ENCODE measurements at places on chromosomes 11 and 22.
A peak's percentile ranks its signal among the peaks of the same experiment; 100 is the strongest.

DNA sequence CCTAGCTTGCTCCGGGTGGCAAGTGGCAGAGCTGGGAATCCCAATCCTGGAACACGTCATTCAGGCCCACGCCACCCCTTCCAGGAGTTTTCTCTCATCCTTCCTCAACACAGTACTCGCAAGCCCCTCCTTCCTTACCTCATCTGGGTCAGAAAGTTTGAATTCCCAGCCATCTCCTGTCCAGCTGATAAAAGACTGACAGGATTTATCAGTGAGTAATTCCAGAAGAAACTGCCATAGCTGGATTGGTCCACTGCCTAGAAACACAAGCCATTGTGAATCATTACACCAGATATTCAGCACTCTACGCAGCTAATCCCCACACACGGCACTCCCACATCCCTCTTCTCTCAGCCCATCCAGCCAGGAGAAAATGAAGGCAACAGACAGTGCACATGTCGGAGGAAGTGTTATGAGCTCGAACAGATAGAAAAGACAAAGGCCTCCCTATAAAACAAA, 124.0 kb downstream of the ETS1 start:
- no peak for ATAC-seq

DNA sequence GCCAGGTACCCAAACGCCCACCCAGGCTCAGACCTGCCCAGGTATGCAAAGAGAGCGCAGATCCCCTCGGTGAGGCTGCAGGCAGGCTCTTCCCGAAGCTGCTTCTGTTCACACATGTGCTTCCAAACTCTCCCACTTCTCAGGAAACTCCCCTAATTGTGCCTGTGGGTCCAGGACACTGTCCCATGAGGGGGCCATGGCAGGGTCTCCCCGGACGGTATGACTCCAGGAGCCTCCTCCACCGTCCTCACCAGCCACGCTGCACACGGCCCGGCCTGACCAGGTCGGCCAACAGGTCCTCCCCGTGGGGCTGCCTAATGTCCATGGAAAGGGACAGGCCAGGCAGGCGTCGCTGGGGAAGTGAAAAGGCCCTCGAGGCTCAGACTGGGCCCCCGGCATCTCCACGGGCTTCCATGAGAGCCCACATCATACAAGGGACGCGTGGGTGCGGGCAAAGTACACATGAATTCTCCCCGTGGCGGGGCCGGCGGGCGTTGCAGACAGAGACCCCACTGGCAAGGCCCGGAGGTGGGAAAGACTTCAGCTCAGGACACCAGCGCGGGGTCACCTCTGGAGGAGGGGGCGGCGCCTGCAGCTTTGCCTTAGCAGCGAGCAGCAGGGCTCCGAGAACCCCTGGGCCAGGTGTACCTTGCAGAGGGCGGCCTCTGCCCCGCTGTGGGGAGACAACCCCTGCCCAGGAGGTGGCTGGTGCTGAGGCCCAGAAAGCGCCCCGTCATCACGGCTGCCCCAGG, 526.1 kb downstream of the BRD1 start:
- no peak for ATAC-seq

GRCh38 chr11:68398995-68399851, 61.3 kb upstream of the PPP6R3 start:
- peak; percentile 65 for ATAC-seq

DNA sequence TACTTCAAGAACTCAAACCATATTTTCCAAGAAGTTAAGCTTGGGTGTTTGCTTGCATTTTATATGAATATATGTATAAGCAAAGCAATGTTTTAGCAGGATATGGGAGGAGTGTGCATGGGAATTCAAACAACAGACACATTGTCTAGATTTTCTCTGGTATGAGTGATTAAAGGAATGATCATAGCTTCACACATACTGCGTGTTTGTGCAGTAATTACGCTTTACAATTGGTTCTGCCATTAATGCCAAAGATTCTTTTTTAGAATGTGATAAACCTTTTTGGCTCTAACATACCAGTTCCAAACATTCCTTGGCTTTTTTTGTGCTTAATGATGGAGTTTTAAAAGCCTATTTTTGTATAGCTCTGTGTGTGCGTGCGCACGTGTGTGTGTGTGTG, 54.0 kb downstream of the CCDC34 start:
- ATAC-seq = no peak

DNA sequence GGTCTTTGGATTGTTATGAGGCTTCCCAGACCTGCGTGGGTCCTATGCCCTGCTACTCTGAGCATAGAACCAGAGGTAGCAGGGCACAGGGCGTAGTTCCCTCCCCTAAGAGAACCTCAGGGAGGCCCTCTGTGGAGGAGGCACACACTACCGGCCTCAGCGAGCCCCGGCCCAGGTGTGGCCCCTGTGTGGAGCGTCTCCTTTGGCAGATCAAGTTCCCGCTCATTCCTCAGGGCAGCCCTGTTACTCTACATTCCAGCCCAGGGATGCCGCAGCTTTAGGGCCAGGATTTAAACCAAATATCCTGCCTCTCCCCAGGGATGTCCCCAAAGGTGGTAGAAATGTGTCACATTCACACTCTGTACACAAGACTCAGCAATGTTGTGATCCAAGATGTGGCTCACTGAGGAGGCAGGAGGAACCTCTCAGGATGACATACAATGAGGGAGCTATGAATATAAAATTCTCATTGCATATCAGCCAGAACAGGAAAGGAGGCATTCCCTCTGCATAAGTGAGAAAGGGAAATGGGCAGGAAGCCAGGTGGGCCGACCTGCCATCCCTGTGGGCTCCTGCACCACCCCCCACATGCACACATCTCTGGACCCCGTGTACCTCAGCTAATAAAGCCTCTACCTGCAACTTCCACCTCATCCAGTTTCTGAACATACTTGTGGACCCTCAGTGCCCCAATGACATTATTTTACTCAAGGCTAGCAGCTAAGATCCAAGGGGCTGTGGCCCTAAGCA, 131.9 kb upstream of the TEAD1 start:
- ATAC-seq = no peak

DNA sequence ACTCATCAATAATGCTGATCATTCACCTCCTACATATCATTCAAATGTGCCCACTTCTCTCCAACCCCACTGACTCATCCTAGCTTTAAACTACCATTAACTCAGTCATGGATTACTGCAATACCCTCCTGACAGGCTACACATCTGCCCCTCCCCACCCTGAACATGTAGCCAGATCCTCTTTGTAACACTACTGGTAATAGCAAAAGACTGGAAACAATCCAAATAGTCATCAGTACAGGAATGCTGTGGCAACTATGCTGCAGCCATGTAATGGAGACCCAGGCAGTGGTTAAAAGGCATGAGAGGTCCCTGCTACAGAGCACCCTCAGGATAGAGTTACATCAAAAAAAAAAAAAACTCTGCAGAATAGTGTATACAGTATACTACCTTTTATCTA, 16.6 kb downstream of the SLC43A3 start:
- peak; percentile 18 for ATAC-seq

- ATAC-seq = no peak
Observed at GRCh38 chr11:46357483-46357936, 10.2 kb downstream of the DGKZ start.

GRCh38 chr11:63551889-63552266, 11.3 kb downstream of the PLAAT2 start:
- no peak for ATAC-seq

- ATAC-seq = no peak
Observed at GRCh38 chr22:30910358-30910757, 58.2 kb downstream of the MORC2 start.

- ATAC-seq = no peak
Observed at GRCh38 chr11:75301131-75301530, 50.3 kb downstream of the ARRB1 start.

DNA sequence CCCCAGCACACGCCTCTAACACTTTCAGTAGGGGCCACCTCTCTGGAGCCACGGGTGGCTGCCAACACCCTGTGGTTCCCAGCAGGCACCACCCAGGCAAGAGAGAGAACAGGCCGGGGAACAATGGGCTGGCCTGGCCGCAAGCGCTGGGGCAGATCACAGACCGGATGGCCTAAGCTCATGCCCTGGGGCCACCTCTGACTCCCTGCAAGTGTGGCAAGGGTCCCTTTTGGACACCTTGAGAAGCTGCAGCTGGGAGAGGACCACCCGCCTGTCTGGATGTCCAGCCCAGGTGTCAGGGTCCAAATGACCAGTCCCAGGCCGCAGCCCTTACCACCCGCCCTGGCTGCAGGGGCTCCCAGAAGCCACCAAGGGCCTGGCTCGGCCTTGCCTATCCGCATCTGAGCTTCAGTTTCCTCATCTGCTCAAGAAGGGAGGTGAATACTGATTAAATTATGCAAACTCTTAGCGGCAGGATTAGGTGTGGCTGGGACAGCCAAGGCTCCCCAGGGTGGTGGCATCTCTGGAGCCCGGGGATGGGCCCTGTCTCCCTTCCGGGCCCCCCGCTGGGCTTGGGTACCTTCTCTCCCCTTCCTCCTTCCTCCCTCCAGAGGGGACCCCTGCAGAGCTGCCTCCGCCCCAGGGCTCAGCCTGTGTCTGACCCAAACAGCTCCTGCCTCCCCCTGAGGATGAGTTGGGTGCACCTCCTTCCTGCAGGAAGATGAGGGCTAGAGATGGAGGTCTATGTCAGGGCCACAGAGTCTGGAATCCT, 785 bp upstream of the SUSD2 start:
- ATAC-seq = no peak

DNA sequence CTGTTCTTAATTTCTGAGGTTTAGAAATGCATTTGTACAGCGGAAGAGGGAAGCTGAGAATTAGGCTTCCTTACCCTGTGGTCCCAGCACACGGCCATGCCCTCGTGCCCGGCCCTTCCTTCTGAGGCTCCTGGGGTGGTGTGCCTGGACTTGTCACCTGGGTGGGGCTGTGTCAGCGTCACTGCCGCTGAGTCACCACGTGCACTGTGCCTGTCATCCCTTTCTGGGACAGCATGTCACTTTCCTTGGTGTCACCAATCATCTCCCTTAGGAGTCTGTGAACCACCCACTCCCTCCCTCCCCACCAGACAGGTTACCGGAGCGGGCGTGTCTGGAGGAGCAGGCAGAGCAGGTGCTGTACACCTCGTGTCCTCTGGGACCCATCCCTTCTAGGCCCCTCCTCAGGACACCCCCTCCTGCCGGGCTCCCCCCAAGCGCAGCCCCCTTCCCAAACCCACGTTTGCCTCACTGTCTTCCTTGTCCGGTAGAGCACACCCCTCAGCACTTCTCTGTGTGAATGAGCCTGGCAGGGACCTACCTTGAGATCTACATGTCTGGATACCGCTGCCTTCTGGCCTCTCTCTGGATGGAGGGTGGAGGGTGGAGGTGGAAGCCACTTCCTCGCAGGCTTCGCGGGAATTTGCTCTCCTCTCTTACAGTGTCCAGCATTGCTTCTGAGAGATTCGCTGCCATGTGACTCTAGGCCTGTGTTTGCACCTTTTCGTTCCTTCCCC, 367.6 kb downstream of the TBC1D22A start:
- ATAC-seq = no peak

GRCh38 chr11:763073-763463, 14.2 kb downstream of the GATD1 start:
- no peak for ATAC-seq

- no peak for ATAC-seq
Observed at GRCh38 chr22:43706571-43707328, 105.4 kb downstream of the EFCAB6 start.

DNA sequence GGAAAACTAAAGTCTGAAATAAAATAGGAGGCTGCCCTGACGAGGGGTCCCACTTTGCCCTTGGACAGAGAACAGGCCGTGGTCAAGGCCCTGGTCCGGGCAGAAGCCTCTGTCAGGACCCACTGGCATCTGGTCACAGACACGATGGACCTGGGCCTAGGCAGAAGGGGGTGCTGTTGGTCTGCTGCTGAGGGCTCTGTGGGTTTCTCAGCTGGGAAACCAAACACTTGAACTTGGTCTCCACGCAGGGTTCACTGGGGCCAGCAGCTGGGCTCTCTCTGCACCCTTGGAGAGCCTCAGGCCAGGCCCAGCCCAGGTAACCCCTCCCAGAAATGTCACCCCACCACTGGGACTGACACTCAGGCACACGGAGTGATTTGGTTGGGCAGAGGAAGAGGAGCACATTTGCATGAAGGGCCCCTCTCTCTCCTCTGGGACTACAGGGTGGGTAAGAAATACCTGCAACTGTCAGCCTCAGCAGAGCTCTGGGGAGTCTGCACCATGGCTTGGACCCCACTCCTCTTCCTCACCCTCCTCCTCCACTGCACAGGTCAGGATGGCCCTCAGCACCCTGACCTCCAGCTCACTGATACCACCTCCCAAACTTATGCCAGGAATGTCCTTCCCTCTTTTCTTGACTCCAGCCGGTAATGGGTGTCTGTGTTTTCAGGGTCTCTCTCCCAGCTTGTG, 48.1 kb upstream of the TOP3B start:
- peak; percentile 31 for ATAC-seq

- peak; percentile 100 for ATAC-seq
Observed at GRCh38 chr11:130916238-130916855, at the start of gene SNX19. SNX19 (minus strand) TSS chr11:130916479; CDS start chr11:130915939, 540 bp downstream.

DNA sequence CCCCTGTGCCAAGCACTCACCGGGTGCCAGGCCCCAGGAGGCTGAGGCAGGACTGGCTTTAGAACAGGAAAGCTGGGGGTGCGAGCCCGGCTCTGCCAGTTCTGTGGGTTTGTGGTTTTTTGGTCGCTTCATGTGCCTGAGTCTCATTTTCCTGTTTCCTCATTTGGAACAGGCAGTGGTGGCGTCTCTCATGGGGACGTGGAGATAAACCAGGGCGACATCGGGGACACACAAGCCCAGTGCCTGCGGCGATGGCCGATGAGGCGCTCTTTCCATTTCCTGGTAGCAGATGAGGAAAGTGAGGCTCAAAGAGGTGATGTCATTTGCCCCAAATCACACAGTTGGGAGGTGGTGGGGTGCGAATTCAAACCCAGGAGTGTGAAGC, 20.8 kb upstream of the CHKA start:
- no peak for ATAC-seq

DNA sequence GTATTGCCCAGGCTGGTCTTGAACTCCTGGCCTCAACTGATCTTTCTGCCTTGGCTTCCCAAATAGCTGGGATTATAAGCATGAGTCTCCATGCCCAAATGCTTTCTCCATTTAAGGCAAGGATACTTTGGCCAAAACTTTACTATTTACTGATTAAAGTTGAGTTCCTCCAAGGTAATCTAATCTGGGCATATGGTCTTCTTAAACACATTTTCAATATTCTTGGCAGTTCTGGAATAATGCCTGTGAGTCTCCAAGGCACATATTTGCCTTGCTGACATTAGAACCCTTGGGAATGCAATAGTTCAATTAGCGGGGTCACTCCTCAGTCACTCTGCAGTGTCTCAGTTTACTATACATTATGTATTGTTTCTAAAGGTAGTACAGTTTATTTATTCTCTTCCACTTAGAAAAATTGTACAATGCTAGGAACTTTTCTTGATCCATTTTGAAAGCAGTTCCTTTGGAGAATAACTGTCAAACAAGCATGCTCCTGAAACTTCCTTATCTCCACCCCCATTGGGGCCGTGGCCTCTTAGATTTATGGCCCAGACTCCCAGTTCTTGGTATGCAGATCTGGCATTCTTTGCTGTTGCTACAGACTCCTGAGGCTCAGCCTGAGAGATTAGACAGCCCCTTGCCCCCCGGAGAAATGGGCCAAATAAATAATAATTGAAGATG, 13.1 kb upstream of the RAB38 start:
- ATAC-seq = peak; percentile 84

DNA sequence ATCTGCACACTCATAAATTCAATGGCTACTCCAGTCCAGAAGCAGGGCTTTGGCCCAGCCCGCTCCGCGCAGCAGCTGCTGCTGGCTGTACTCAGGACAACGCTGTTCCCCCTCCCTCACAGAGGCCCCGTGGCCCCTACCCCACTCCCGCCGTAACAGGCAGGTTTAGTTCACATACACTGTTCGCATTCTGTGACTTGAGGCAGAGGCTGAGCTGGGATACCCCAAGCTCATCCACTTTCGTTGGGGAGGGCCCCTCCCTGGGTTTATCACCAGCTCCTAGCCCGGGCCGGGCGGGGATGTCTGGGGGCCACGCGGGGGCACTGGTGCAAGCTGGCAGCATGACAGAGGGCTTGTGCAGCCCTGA, 52.4 kb downstream of the SYT13 start:
- peak; percentile 50 for ATAC-seq

All from SK-N-SH treated with all-trans-retinoic acid at 6 μM for 48 hours (cell line).